ENCODE measurements at places on chromosomes 6 and 20.

DNA sequence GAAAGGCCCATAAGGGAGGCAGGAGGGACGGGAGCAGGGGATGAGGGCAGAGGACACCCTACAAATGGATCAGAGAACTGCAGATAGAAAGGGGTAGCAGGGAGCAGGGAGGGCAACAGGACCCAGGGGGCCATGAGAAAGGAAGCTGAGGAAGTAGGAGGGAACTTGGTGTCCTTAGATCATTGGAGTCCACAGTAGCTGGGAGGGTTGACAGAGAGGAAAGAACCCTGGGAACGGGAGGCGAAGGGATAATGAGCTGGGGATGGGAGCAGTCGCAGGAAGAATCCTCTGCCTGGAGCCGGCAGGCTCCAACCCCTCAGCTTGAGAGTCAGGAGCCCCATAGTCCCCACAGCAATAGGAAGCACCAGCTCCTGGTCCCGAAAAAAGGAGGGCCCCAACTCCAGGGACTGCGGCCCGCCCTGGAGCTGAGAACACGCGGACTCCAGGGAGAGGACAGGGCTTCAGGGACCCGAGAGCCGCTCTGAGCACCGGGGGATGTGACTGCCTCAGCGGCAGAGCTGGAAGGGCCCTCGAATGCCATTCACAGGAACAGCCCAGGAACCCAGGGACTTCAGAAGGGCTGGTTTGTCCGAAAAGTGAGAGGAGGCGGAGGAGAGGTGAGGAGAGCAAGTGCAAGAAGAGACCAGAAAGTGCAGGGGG is 32.7 kb downstream of the HLA-A start:
- peak; percentile 3 for DNase-seq

DNA sequence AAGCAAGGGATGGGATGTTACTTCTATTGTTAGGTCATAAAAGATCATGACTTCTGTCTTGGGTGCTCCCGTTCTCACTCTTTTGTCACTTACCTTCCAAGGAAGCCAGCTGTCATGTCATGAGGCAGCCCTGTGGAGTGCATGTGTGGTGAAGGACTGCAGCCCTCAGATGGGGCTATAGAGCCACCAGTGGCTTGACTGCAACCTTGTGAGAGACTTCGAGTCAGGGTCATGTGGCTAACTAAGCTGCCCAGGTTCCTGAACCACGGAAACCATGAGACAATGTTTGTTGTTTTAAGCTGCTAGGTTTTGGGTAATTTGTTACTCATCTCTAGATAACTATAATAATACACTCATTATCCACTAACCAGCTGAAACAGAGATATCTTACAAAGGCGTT is 477.1 kb downstream of the BTBD3 start:
- no peak for DNase-seq

- no peak for DNase-seq
Measured at GRCh38 chr20:57678340-57678739, 31.5 kb downstream of the PMEPA1 start.

- DNase-seq = no peak
Measured at GRCh38 chr6:105051941-105052471, 95.1 kb downstream of the LIN28B start.

- no peak for DNase-seq
Measured at GRCh38 chr6:14066782-14067406, 50.7 kb upstream of the CD83 start.

DNA sequence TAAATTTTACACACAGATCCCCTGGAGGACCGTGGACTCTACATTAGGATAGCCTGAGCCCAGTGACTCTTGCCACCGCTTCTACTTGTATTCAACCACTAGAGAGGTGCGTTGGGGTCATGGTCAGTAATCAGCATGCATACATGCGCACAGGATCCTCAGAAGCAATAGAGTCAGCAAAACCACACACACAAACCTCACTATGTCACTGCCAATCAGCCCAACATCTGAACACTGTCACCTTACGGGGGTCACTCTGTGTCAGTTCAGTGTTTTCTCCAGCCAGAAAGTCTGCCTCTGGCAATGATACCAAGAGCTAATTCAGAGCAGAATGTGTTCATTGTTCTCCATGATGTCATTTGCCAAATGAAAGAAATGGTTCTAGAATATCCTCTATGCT is 225.3 kb downstream of the KHDC1L start:
- no peak for DNase-seq

DNA sequence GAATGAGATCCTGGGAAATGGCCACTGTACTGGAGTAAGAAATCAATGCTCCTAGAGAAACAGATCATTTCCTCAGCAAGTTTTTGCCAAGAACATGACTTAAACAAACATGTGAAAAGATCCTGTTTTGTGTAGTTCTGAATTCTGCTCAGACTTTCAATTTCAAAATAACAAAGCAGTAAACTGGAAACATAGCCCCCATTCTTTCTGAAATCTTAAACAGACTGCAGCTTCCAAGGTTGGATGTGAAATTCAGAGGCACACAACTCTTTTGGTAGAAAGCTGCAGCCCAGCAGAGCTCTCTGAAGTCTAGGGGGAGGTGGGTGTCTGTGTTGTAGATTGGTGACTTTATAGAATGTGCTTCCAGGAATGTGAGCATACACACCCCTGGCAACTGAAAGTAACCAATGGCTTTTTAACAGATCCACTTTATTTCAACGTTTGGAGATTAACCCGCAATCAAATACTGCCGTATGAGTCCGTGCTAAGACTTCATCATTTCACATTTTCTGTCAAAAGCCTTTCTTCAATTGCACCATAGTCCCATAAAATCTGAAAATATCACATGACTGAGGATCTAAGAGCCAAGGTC is 86.4 kb downstream of the ATXN1 start:
- DNase-seq = no peak

- DNase-seq = peak; percentile 12
Measured at GRCh38 chr20:21101932-21102575, 4.1 kb downstream of the LINC00237 start.

DNA sequence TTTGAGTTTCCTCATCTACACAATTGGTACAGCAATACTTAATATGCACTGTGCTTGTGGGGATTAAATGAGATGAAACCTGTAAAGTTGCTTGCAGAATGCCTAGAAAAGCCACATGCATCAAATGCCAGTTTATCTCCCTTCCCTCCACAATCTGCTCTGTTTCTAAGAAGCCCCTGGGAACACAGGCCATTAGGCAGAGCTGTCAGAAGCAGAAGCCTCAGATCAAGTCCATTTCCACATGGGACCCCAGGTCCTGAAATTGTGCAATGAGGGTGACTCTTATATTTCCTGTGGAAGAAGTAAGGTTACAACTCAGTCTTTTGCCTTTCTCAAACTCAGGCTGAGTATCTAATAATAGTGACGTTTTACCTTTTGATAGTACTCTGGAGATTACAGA is 737.4 kb downstream of the KIF16B start:
- DNase-seq = no peak

DNA sequence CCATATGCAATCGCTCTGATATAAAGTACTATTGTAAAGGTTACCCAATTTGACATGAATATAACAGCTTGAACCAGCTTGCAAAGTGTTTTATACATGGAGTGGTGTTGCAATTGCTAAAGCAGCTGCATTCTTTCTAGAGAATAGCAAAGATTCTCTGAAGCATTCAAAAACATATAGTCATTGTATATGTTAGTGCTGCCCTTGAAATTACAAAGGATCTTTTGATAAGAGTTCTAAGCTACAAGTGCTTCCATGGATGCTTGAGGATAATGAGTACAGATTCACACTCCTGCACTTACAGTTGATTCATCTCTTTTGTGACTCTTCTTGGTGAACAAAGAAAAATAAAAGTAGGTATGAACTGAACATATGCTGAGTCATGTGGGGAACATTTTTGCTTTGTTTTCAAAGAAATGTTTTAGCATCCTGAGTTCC is 175.7 kb downstream of the ALDH8A1 start:
- no peak for DNase-seq

DNA sequence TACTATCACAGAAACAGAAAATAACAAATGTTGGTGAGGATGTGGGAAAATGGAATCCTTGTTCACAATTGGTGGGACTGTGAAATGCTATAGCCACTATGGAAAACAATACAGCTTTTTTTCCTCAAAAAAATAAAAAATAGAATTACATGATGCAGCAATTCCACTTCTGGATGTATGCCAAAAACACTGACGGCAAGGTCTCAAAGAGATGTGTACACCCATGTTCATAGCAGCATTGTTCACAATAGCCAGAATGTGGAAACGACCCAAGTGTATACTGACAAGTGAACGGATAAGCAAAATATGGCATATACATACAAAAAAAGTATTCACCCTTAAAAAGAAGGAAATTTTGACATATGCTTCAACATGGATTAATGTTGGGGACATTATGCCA is 213.4 kb downstream of the KHDC1L start:
- no peak for DNase-seq

- DNase-seq = no peak
Measured at GRCh38 chr6:111813237-111813636, 60.0 kb downstream of the FYN start.

DNA sequence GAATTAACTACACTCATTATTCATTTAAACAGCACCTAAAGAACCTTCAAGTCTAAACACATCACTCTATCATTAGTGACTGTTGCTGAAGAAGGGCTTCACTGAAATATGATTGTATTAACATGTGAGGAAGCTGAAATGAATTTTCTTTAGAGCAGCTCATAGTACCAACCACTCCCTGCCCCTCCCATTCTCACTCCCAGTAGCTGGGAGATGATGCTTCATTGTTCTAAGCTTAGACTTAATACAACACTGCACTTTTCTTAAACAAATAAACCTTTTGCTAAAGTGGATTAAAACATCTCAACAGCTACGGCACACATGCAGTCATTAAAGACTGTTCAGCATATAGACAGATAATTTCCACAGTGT is 63.1 kb downstream of the ATXN1 start:
- DNase-seq = no peak

GRCh38 chr6:42627674-42628073 is 63.8 kb downstream of the UBR2 start:
- no peak for DNase-seq

GRCh38 chr6:29632789-29633533 is at the start of gene GABBR1:
TSS of gene GABBR1 (minus strand) at chr6:29633183. CDS start at chr6:29632385, 798 bp downstream.
- peak; percentile 70 for DNase-seq

DNA sequence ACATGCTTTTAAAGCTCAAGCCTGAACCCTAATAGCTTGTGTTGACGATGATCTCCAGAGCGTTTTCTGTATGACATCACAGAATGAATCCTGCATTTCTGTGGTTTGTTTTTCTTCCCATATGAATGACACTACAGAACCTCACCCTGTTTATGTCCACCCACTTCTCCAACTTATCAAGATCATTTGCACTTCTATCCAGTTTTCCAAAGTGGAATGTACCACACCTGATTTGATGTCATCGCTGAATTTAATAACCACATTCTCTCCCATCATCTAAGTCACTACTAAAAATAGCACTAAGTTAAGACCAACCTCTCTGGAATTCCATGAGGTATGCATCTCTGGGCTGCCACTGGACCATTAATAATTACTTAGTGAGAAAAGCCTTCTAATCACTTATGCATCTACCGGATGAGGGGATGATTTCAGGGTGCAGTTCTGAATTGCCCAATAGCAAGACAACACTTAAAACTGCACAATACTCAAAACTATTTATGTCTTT is 33.3 kb upstream of the CITED2 start:
- DNase-seq = no peak

DNA sequence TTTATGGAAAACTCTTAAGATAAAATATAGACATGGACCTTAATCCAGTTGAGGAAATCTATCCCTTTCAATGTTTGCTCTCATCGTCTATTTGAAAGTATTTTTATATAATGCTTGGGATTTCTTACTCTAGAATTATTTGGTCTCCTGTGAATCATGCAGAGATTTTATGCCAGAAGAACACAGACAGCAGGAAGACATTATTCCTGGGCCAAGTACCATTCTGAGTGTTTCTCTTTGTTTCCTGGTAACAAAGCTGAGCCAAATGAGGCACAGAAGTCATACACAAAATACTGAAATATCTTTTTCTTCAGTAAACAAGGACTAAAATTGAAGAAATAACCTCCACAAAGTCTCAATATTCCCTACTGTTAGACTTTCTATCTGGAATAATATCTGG is 538.2 kb upstream of the EYS start:
- no peak for DNase-seq

DNA sequence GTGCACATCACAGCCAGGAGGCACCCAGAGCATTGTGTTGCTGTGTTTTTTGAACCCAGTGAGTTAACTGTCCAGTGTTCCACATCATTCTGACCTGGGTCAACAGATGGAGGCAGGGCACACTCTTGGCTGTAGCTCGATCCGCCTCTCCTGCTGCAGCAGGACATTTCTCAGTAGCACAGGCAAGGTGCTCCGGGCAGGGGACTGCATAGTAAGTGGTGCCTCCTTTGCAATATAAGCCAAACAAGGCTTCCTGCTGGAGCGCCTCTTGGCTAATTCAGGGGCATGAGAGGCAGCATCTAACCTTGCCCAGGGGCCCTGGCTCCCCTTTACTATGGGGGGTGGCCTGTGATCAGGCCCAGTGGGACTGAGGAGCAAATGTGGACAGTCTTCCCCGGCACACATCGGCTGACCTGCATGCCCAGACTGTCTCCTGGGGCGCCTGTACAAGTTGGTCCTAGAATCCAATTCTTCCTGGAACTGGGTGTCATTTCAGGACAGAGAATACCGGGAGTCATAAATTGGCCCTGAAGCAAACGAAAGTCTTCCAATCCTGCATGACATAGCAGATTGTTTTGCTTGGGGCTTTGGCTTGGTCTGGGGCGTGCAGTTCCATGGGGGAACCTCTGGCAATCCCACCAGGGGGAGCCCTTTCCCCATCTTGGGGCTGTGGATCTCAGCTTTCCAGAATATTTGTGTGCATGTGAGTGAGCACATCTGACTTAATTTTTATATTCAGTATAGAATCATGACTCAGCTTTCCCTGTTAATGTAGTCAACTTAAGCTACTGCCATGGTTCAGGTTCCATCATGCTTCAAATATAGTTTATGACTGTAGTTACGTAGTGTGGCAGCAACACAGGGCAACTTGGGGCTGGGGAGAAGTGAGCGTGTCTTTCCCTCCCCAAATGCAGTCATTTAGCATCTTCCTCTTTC is 56.0 kb upstream of the DDR1 start:
- DNase-seq = peak; percentile 85

DNA sequence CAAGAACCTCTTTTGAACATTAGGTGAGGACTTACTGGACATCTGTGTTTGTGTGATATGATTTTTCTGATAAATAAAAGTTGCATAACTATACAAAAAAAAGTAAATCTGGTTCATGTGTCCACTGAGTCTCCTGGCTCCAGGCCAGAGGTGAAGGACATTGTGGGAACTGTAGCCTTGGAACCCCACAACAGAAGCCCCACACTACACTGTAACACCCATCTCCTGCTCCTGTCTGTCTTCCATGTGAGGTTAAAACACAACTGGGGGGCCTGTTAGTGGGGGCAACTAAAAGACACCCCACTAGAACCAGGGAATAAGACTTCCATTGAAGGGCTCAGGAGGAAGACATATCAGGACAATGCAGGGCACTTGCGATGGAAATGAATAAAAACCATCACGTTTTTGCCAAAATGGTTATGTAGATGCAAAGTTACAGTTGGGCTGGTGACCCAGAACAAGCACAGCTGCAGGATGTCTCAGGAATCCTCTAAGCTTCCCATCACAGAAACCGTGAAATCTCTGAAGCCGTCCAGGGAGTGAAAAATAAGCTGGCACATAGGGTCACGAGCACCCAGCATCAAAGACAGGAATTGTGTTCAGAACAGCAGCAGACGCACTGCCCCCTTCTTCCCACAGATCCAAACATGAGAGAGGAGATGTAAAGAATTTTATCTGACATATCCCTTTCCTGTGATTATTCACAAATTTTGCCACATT is 36.7 kb upstream of the PCSK2 start:
- no peak for DNase-seq

All from activated naive CD4-positive, alpha-beta T cell treated with Interleukin-2 at 50 U/mL for 16 hours (primary cell).